NCI-H345 (cell line): ENCODE measurements at places on chromosomes 11 and 22.

DNA sequence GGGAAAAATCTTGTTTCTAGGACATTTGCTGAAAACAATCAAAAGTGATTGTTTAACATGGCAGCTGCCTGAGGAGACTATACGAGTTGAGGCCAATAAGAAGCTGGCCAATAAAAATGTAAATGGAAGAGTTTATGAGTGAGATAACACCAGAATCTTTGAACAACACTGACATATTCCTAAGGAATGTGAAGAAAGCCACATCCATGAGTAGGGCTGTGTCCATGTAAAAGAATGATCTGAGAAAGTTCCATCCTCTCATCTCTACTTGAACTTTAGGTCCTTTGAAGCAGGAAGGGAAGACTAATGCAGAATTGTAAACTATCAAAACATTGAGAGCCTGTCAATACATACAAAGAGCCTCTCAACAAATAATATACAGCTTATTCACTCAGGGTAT, 6.9 kb upstream of the CHORDC1 start:
- no peak for DNase-seq

- DNase-seq, result no peak
Measured at GRCh38 chr11:18669219-18669596, 29.4 kb upstream of the TMEM86A start.

DNA sequence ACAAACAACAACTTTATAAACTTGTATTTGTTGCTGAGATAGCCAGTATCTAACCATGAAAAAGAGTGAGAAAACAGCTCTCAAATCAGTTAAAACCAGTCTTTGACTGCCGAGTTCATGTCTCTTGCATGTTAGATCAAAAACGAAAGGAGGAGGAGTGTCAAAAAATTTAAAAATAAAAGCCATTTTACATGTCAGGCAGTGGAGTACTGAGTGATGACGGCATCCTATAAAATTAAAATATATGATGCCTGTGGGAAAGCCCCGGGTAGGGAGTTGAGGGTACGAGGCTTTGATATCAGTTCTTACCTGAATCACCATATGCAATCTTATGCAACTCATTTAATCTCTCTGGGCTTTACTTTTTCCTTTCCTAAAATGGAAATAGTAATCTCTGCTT, 117.3 kb downstream of the ETS1 start:
- no peak for DNase-seq

- no peak for DNase-seq
Measured at GRCh38 chr11:123822032-123822431, 15.9 kb upstream of the OR6M1 start.

DNA sequence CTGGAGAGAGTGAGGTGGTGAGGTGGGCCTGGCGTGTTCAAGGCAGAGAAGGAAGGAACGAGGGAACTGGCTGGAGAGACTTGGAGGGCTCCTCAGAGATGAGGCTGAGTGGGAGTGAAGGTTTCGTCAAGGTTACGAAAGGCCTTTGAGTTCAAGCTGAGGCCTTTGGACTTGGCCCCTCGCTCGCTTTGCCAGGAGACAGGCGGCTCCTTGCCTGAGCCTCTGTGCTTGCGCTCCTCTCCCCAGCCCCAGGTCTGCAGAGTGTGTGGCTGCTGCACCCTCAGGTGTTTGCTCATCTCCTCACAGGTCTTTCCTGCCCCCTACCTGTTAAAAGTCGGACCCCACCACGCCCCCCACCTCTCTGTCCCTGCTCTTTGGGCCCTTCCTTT, 91.6 kb downstream of the ATXN10 start:
- DNase-seq, result no peak

DNA sequence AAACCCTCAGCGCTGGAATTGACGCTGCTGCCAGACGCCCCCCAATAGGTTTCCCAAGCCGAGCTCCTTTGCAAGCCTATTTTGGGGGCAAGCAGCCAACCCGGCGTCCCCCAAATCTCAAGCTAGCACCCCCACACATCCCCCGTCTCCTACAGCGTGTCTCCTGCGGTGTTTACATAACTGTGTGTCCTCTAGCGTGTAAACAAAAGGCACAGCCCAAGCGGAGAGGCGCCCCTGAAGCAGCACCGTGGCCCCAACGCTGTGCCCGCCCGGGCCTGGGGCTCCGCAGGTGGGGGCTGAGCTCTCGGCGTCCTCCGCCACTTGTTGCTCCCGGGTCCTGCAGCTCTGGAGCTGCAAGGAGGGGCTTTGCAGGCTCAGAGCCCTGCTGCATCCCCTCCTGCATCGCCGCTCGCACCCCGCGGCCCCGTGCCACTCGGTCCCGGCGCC, 1.6 kb downstream of the CADM1 start:
- DNase-seq, result peak; percentile 47

- no peak for DNase-seq
Measured at GRCh38 chr22:31637891-31638618, 24.0 kb downstream of the PISD start.

DNA sequence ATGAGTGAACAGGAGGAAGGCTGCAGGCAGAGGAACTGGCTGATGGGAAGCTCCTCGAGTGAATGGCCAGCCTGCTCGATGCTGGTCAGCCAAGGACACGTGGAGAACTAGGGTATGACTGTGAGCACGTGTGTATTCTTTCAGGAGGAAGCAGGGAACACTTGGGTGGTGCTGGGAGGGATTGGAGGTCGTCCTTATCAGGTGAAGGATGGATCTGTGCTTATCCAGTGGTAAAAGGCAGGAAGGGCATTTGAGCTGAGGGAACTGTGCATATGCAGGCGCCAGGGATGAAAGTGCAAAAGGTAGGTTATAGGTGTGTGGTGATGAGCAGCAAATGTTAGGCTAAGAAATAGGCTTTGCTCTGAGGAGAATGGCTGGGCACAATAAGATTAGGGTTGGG, 9.7 kb upstream of the SLCO2B1 start:
- DNase-seq, result no peak

- peak; percentile 48 for DNase-seq
Measured at GRCh38 chr11:134905517-134905916, 493.5 kb upstream of the B3GAT1 start.

GRCh38 chr11:63535734-63536133, 874 bp upstream of the PLAAT4 start:
- no peak for DNase-seq

- DNase-seq, result no peak
Measured at GRCh38 chr11:85889676-85890579, 34.7 kb downstream of the CCDC83 start.

GRCh38 chr11:80587906-80588305, 1147.1 kb upstream of the TENM4 start:
- no peak for DNase-seq

DNA sequence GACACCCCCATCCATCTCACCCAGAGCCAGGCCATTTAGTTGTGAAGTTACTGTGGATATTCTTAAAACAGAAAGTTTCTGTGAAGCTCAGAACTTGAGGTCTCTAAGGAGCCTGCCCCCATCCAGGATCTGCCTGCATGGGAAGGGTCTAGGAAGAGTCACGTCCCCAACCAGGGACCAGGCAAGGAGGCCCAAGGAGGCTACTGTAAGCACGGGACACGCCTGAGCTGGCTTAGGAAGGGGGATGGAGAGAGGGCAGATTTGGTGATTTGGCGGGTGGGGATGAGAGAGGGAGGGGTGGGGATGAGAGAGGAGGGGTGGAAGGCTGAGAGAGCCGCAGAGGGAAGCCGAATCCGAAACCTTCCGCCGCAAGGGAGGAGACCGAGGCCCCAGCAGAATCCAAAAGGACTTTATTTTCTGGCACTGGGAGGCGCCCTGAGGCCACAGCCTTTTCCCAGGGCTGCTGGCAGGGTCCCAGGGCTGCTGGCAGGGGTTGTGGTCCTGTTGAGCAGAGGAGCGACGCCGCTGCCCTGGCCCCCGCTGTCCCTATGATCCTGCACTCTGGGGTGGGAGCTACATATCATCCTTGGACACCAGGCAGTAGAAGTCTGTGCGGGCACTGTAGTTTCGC, 9.4 kb downstream of the SIGIRR start:
- no peak for DNase-seq

DNA sequence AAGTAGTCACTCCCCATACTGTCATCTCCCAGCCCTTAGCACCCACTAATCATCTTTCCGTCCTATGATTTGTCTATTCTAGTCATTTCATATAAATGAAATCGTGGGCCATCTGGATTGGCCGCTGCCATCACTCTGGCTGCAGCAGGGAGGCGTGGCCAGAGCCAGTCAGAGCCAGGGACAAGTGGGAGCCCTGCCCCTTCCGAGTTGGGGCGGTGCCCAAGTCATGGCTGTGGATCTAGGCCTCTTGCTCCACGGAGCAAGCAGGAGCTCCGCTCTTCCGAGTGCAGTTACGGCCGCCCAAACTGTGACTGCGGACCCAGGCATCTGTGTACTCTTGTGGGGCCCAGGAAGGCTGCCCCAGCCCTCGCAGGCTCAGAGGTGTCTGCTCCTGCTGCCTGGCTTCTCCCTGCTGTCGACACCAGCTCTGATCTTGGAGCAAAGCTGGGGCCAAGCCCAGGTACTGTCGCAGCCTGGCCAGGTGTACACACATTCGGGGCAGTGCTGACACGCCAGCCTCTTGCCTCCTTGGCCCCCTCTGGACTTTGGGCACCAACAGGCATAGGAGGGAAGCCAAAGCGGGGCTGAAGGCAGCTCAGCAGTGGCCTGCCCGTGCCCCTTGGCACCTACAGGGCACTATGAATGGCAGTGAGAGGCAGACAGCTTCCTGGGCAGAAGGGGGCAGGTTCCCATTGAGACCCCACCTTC, 8.4 kb downstream of the MRPL48 start:
- DNase-seq, result no peak

- DNase-seq, result no peak
Measured at GRCh38 chr11:103968685-103969084, 67.8 kb upstream of the DDI1 start.

DNA sequence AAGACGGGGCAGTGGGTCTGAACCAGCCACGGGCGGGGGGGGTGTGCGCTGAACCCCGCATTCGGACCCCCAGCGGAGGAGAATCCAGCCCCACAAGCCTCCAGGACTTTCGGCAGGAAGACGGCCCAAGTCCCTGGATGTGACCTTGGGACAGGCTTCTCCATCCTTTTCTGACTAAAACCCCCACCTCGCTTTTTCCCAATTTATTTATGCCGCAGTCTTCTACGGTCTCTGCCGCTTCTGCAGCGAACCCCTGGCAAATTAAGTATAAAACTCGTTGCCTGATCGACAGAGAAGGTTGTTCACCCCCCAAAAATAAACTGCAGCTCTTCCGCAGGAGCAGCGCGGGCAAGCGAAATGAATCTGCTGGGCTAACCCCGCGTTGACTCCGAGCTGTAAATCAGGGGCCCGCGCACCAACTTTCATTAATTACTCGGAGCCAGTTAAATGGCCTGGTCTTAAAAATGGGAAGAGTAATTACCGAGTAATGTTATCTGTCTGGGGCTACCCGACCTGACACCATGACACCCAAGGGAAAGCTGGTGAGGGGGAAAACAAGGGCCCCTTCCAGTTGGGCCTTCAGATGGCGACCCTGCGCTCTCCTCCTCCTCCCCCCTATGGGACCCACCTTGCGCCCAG, 6.6 kb downstream of the WT1 start:
- no peak for DNase-seq

GRCh38 chr11:80083531-80083951, 642.7 kb upstream of the TENM4 start:
- no peak for DNase-seq

GRCh38 chr11:120061761-120062560, 76.0 kb downstream of the TRIM29 start:
- no peak for DNase-seq

DNA sequence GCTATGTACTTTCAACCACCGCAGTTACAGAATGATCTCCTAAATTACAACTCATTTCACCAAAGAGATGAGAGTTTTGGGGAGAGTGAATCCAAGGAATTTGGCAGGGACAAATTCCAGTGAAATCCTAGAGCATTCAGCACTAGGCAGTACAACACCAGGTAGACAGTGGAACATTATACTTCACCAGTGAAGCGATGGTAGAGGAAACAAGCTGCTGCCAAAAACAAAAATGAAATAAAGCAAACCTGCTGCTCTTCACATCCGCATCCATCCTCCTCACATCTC, 16.9 kb downstream of the SMCO4 start:
- DNase-seq, result no peak

GRCh38 chr22:37508431-37508992, 10.7 kb downstream of the CARD10 start:
- DNase-seq, result no peak

- DNase-seq, result peak; percentile 79
Measured at GRCh38 chr11:46537537-46538295, 56.1 kb downstream of the AMBRA1 start.

- no peak for DNase-seq
Measured at GRCh38 chr22:49324527-49325491, 502.9 kb downstream of the BRD1 start.

GRCh38 chr22:45200860-45201511, 37.3 kb downstream of the NUP50 start:
- no peak for DNase-seq

DNA sequence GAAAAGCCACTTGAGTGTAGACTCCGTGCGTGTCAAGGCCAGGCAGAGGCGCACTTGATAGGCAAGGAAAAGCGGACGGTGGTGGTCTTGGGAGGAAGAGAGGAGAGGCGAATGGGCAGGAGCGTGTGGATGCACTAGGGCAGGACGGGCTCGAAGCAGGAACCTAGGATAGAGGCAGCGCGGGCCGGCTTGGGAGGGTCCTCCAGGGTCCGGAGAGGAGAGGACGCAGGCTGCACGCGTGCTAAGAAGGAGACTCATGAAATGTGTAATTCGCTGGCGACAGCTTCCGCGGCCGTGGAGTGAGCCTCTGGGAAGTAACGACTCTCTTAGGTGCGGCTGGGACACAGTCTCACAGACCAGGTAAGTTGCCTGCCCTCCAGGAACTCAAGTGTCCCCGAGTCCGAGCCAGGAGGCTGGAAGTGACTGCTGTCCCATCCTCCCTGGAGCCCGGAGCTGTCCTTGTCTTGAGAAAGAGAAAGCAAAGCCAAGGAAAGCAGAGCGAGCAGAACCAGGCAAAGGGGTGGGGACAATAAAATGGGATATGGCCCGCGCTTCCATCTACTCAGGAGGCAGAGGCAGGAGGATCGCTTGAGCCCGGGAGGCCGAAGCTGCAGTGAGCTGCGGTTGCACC, 874 bp upstream of the IL17RA start:
- DNase-seq, result no peak

DNA sequence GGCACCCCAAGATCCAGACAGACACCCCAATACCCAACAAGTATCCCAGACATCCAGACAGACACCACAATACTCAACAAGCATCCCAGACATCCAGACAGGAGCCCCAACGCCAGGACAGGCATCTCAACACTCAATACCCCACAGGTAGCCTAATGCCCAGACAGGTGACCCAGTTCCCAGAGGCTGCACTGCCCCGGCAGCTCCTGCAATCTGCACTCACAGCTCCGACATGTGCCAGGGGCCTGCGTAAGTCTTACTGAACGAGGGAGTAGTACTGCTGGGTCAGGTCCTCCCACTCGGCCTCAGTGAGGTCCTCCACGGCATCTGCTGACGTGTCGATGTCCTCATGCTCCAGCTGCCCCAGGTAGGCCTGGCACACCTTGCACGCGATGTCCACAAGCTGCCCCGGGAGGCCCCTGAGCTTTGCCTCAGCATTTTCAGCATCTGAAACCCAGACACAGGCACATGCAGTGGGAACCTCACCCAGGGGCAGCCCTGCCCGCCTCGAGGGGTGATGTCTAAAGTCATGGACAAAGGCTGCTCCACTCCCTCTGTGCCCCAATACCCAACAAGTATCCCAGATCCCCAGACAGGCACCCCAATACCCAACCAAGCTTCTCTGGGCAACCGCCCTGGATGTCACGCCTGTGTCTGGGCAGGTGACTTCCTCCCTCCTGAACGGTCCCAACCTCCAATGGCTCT, 16.6 kb downstream of the TTLL8 start:
- DNase-seq, result no peak

- DNase-seq, result no peak
Measured at GRCh38 chr11:64276653-64277431, 7.6 kb downstream of the BAD start.

GRCh38 chr11:71447791-71448256, 369 bp downstream of the DHCR7 start:
- DNase-seq, result peak; percentile 55

GRCh38 chr11:94245121-94245520, 59.3 kb upstream of the IZUMO1R start:
- DNase-seq, result no peak
